ENCODE measurements at places on chromosomes 11 and 22.

DNA sequence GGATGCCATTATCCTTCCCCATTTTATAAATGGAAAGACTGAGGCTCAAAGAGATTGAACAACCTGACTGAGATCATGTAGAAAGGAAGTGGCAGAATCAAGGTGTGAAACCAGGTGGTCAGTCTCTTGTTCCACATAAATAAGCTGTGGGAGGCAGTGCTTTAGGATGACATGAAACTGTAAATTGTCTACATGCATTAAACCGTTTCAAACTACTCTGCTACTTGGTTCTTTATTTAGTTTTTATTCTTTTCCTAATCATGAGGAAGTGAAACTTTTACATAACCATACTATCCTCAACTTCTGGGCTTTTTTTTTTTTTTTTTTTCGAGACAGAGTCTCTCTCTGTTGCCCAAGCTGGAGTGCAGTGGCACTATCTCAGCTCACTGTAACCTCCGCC lies 34.9 kb downstream of the CADM1 start:
- no peak for DNase-seq

DNA sequence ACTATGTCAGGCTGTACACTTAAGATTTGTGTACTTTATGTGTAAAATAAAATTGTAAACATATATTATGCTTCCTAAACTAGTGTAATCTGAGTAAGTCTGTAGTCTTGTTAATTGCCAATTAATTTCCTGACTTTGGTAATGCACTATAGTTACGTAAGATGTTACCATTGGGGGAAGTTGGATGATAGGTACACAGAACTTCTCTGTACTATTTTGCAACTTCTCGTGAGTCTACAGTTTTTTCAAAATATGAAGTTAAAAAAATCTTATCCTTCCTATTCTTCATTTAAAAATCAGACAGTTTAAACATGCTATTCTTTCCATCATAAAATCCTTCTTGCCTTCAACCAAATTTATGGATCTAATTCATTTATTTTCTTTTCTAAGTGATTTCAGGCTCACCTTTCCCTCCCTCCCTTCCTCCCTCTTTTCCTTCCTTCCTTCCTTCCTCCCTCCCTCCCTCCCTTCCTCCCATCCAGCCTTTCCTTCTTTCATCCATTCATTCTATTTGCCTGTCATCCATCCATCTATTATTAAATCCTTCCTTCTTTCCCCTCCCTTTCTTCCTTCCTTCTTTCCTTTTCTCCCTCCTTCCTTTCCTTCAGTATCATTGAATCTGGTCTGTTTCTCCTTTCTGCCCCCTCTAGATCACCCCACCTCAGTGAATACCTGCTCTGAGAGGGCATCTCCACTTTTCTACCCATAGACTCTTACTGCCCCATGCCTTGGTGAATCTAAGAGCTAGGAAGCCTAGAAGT lies 22.1 kb upstream of the ASCC2 start:
- DNase-seq, result no peak

GRCh38 chr11:63829823-63830489 lies 9.0 kb upstream of the MARK2 start:
- DNase-seq, result no peak

DNA sequence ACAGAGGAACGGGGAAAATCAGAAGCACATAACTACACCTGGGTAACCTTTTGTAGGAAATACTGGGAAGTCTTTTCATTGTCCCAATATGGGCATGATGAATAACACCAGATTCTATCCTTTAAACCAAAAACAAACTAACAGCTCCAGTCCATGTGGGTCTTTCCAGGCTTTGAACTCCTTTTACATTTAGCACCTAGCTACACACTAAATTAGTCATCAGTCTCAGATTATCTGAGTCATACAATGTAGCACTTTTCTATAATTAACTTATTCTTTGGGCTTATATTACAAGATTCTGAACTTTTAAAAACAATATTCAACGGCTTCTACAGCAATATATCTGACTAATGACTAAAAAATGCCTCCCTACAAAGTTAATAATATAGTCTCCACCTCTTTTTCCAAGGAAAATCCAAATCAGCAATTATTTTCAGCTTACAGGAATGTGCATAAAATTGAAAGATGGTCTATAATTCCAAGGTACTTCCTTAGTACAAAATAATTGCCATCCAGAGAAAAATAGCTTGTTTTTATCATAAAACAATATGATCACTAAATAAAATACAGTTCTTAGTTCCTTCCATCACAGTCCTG lies 26.3 kb downstream of the STK33 start:
- DNase-seq, result peak; percentile 13

DNA sequence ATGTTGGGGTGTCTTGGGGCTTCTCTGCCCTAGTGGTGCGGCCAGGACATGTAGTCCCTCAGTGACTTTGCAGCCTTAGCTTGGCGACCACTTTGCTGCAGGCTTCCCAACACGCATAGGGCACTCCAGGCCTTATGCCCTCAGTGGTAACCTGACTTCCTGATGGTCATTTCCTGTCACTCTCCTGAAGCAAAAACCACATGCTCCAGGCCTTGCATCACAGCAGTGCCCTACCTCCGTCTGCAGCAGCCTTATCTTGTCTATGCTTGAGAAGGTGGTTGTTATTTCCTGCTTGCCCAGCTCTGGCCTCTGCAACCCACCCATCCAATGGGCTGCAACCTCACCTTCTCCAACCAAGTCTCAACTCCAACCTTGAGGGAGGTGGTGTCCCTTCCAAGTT lies 33.4 kb upstream of the PISD start:
- no peak for DNase-seq

DNA sequence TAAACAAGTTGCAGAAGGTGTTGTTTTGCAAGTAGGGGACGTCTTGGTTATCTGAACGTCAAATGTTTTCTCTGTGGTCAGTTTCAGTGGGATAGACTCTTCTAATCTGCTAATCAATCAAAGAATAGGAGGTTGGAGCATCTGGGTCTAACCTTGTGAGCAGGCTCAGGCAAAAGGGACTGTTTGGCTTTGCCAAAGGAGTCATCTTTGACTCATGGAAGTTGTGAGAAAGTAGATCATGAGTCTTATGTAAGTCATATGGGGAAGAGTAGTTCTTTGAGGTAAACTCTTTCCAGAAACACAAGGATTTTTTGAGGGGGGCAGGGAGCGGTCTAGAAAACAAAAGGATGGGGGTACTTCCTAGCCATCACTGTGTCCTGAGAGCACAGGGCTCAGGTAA lies 27.1 kb upstream of the TOP3B start:
- no peak for DNase-seq

DNA sequence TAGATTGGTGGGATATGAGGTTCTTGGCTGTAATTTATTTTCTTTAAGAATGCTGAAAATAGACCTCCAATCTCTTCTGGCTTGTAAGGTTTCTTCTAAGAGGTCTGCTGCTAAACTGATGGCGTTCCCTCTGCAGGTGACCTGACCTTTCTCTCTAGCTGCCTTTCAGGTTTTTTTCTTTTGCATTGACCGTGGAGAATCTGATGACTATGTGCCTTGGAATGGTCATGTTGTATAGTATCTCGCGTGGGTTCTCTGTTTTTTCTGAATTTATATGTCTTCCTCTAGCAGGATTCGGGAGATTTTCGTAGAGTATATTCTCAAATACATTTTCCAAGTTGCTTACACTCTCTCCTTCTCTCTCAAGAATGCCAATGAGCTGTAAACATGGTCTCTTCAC lies 122.2 kb downstream of the DDX10 start:
- no peak for DNase-seq

DNA sequence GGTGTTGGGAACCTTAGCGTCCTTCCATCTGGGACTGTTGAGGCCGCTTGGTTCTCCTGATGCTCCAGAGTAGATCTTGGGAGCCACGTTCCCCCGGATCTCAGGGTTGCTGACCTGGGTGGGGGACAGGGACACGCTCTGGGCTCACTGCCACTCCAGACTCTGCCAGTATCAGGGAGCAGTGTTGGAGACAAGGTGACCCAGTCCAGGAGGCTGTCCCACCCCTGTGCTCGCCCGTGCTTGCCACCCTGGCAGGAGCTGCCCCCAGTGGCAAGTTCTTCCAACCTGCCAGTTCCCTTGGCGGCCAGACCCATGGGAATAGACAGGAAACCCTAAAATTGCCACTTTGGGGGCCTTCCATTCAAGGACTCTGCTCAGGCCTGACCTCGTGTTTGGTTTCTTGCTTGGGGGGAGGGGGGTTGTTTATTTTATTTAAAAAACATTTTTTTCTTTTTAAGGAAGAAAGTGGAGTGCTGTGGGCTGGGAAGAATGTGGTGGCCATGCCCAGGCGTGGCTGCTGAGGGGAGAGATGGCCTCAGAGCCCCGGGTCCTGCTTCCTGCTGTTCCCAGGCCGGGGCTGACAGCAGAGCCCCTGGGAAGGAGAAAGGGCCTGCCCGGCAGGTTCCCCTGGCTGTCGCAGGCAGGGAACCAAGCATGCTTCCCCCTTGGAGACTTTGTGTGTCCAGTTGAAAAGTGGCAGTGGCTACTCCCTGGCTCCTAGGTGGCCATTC lies 7.2 kb downstream of the GRK2 start:
- DNase-seq, result no peak

DNA sequence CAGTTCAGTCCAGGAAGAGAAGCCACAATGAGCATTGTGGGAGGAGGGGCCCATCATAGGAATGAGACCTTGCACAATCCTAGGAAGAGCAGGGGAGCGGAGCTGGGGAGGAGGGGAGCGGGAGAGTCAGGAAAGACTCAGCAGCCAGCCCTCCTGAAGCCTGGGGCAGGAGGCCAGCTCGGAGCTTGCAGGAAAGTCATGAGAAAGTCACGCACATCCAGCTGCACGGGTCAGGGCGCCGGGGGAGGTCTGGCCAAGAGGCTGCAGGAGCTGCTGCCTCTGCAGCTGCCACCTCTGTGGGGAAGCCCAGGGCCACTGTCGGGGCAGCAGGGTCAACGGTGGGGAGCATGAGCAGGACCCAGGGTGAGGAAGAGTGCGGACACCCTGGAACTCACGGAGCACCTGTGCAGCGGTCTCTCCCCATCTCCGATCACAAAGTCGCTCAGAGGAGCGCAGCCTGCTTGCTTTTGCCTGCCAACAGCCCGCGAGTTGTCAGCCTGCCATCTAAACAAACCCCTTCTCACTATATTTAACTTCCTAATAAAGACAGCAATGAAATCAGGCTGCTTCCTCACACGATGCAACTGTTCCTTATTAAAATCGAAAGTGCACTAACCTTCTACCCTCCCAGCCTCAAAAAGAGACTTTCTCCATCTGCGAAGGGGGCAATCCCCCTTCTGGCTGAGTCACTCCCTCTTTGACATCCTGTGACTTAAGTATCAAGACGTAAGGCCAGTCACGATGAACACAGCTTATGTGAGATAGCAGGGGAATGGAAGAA lies 52.9 kb upstream of the RTL6 start:
- DNase-seq, result peak; percentile 71

- DNase-seq, result no peak
These were observed 1.1 kb upstream of the FXYD2 start for GRCh38 chr11:117825538-117826189.

GRCh38 chr11:32643526-32643925 lies 59.9 kb downstream of the EIF3M start:
- no peak for DNase-seq

DNA sequence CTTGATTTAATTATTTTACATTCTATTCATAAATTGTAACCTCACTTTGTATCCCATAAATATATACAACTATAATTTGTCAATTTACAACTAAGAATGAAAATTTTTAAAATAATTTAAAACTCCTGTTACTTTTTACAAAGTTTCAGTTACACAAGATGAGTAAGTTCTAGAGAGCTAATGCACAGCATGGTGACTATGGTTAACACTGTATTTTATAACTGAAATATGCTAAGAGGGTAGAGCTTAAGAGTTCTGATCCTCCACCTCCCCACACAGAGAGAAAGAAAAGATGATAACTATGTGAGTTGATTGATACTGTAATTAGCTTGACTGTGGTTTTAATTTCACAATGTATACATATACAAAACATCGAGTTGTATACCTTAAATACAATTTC lies 412.5 kb upstream of the DDI1 start:
- DNase-seq, result no peak

- DNase-seq, result no peak
These were observed 3.1 kb downstream of the MAML2 start for GRCh38 chr11:96339706-96340554.

DNA sequence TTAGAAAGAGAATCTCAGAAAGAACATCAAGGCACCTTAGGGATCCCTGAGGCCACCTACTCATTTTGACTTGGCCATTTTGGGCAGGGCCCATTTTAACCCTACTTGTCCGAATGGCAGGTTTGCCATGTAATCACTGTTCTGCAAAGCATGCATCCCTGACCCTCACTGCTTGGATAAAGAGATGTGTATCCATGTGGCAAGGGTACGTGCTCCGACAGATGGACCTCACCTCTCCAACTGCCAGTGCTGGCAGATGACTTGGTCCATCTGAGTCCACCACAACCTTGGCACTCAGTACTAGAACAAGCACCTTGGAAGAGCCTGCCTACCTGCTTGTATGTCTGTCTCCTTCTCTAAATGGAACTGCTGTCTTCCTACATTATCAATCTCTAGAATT lies 139.4 kb downstream of the SPATA19 start:
- DNase-seq, result no peak

- peak; percentile 92 for DNase-seq
These were observed 34.4 kb downstream of the NRXN2 start for GRCh38 chr11:64688534-64688982.

DNA sequence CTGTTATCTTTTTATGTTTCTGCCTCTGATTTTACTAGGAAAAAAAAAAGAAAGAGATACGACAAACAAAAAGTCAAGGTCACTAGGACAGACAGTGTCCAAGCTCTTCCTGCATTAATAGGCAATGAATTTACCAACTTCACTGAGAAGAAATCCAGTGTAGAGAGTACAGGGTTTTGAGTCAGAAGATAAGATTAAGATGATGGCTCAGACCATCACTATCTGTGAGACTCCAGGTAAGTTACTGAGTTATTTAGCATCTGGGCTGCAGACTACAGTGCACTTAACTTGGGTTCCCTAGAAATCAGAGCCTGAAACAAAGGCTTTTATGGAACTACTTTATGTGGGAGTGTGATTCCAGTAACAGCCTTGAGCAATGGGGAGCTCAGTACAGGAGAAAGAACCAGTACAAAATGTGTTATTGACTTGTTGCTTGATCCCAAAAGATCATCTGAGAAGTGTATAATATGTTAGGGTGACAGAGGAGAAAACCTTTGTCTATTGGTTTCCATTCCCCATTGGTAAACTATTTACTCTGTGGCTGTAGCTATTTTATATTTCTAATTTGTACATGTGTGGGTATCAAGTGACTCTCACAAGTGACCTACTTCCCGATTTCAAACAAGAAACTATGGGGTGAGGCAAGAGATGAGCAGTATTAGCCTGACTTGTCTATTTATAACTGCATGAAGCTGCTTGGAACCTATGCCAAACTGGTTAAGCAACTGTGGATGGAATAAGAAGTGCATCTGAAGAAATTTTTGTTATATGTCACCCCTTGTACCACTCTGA lies 395.8 kb downstream of the RAB38 start:
- no peak for DNase-seq

DNA sequence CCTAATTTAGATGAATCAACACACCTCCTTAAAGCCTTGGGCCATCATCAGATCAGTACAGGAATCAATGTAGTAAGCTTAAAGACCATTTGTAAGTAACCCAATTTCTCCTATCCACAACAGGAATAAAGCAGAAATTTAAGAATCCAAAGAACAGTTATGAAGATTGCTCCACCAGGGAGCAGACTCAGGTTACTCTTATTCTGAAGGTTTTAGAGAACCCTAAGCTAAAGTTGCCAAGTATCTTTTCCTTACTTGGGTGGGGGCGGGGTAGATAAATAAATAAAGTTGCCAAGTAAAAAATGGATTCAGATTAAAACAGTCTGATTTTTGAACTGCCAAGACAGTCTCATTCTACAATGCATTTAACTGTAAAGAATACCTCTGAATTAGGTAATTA lies 18.1 kb downstream of the CKAP5 start:
- no peak for DNase-seq

Data from activated CD4-positive, alpha-beta T cell treated with anti-CD3 and anti-CD28 coated beads, Interleukin-2, Interleukin-6, amounts not matched to agents 100 ng/mL and 50 ng/mL, durations not matched to agents 16 hours and 8 hours (primary cell).